NCI-H187 treated with DMSO at 0.1 percent for 48 hours (cell line): ENCODE measurements at places on chromosomes 6 and 20.

DNA sequence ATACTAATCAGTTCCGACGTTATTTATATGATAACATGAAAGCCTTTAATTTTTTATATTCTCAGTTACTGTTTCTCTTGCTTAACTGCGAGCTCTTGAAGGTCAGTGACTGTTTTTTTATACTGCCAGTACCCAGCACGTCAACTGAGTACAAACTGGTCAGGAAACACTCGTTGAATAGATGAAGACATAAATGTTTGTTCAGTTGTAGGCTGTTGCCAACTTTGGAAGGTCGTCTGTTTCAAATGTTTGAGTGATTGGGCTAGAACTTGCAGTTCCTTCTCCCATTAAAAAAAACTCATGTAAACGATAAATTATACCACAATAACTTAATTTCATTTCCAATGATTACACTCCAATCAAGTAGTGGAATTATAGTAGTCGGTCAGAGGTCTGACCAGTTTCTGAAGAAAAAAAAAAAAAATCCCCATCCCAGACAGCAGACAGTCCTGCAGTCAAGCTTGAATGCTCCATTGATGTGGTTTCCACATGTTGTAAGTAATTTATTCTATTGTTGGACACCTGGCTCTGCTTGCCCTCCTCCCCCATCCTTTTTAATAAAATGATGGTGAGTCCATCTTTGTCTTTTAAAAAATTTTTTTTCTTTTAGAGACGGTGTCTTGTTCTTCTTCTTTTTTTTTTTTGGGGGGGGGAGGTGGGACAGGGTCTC, 81.1 kb downstream of the SASH1 start:
- DNase-seq: no peak

GRCh38 chr6:78867020-78867369, 356 bp upstream of the IRAK1BP1 start:
- DNase-seq: no peak

GRCh38 chr20:19015351-19016139, 196.9 kb upstream of the SLC24A3 start:
- DNase-seq: no peak

- DNase-seq: no peak
These were observed at the start of gene HELZ2 for GRCh38 chr20:63574156-63574828. HELZ2 (minus strand) TSS chr20:63574239; CDS start chr20:63572385, 1,854 bp downstream.

DNA sequence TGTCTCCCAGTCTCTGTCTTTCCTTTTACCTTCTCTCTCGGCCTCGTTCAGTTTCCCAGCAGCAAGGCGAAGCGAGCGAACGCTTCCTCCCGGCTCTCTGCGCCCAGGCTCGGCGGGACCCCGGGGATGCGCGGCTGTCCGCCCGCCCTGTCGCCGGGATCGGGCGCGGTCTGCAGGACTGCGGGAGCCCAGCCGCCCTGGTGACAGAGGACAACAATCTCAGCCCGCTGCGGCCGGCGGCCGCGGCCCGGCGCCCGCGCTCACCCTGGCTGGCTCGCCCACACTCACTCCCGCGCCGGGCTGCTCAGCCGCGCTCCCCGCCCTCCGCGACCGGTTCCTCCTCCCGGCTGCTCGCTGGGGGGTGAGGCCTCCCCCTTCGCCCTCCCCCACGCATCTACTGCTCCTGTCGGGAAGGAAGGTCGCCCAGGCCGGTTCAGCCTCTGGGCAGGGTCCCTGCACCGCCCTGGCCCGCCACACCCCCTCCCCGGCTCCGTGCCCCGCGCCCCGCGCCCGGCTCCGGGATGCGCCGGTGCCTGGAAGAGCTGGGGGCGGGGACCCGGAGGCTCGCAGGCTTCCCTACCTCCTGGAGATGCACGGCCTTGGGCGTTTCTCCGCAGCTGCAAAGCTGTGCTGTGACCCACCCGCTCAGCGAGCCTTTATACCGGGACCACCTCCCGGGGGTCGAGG, 410 bp downstream of the SYNE1 start:
- DNase-seq: no peak
